PC-3 (cell line): ENCODE measurements at places on chromosomes 4 and X. TPM values are rescaled to one million over a fixed set of nuclear protein-coding genes. Genes with fewer than 3 reads are reported as not detected.

GRCh38 chr4:189516902-189517301 is 423.8 kb upstream of the FRG1 start:
- no peak overlapping the region for H3K4me3 ChIP-seq
- H3K27ac ChIP-seq: no peak overlapping the region
- no peaks in the 10 kb centered on the region for H3K36me3 ChIP-seq
- H3K4me1 ChIP-seq: no peaks in the 10 kb centered on the region
- no peak for DNase-seq

- H3K27ac ChIP-seq: no peak overlapping the region
- H3K27me3 ChIP-seq: no peaks in the 10 kb centered on the region
- no peak overlapping the region for H3K4me3 ChIP-seq
- peak; percentile 30 for DNase-seq
- H3K36me3 ChIP-seq: peaks cover 13% of the 10 kb centered on the region; the same call in 1 of the 2 replicates
Observed at GRCh38 chr4:6701371-6701770, 7.7 kb downstream of the S100P start.

- no peak for DNase-seq
- no peaks in the 10 kb centered on the region for H3K4me1 ChIP-seq
Observed at GRCh38 chr4:143406523-143406922, 69.8 kb downstream of the GAB1 start.

DNA sequence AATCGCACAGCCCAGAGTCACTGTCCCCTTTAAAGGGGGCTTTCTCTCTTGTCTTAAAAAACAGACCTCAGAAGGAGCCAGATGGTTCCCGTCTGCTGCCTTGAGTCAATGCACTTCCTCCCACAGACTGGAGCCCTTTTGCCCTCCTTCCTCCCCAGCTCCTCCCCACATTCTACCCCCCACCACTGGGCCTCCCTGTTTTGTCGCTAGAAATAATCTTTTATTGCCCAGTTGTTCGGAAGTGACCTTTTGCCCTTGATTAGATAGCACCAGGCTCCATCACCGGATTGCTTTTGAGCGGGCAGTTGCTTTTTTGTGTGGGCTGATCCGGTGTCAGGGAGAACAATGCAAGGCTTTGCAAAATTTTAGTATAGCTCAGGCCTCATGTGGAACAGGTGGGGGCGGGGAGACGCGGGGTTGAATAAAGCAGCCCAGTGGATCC is 47.7 kb downstream of the SPRY1 start:
- no peaks in the 10 kb centered on the region for H3K36me3 ChIP-seq
- no peaks in the 10 kb centered on the region for H3K27me3 ChIP-seq
- H3K4me1 ChIP-seq: peaks cover 7% of the 10 kb centered on the region
- H3K4me3 ChIP-seq: no peak overlapping the region
- no peak overlapping the region for H3K27ac ChIP-seq

DNA sequence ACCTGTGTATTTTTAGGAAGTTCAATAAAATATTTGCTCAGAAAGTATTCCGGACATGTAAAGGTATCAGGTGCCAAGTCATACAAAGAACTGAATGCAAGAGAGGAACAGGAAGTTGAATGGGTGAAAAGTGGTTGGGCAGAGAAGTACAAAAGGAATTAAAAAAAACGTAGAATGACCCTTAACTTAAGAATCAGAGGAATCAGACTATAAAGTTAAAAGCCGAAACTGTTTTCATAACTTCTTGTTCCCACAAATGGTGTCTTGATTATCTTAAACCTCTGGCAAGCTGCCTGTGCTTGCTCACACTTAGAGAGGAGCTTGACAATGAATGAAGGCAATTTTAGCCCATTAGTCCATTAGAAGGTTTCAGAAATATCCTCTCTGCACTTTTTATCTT is 81.6 kb upstream of the HHIP start:
- no peaks in the 10 kb centered on the region for H3K27me3 ChIP-seq
- H3K36me3 ChIP-seq: no peaks in the 10 kb centered on the region
- H3K27ac ChIP-seq: no peak overlapping the region
- H3K4me3 ChIP-seq: no peak overlapping the region
- peak; percentile 41 for DNase-seq

GRCh38 chr4:151436093-151436518 is 27.1 kb downstream of the FHIP1A start:
- 0 out of 2 replicates have a peak overlapping the region, but pooled peaks have one; percentile 39 for H3K4me3 ChIP-seq
- DNase-seq: peak; percentile 79
- H3K27ac ChIP-seq: peak overlapping the region; percentile 77

- no peak overlapping the region for H3K27ac ChIP-seq
- no peaks in the 10 kb centered on the region for H3K27me3 ChIP-seq
- no peaks in the 10 kb centered on the region for H3K36me3 ChIP-seq
Observed at GRCh38 chr4:4590546-4590945, 48.7 kb upstream of the STX18 start.

DNA sequence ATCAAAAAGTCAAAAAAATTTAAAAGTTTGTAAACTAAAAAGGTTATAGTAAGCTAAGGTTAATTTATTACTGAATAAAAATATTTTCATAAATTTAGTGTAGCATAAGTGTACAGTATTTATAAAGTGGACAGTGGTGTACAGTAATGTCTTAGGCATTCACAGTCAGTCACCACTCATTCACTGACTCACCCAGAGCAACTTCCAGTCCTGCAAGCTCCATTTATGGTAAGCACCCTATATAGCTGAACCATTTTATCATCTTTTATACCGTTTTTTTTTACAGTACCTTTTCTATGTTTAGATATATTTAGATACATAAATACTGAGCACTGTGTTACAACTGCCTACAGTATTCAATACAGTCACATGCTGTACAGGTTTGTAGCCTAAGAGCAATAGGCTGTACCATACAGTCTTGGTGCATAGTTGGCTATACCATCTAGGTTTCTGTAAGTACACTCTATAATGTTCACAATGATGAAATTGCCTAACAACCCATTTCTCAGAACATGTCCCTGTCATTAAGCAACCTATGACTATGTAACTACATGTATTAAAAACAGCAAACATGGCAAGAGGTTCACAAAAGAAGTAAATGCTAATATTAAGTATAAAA is 18.6 kb downstream of the ACSL4 start:
- DNase-seq: peak; percentile 84
- no peaks in the 10 kb centered on the region for H3K36me3 ChIP-seq
- peak overlapping the region; percentile 50 for H3K27ac ChIP-seq
- peaks cover 22% of the 10 kb centered on the region for H3K4me1 ChIP-seq
- no peaks in the 10 kb centered on the region for H3K27me3 ChIP-seq

DNA sequence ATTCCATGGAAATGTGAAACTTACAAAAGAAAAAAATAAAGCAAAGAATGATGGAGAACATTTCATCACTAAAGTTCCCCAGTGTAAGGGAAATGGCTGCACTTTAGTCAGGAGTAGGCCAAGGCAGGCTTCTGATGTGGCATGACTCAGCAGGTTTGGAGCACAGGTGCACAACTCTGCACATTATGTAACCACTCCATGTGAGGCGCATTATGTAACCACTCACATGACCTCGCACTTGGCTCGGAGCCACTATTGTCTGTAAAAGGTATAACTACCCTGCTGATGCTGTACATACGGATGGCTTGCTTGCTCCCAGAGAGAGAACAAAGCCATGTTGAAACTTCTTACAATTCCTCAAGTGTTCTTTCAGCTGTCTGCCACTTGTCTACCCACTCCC is 727.6 kb downstream of the TRAM1L1 start:
- no peak overlapping the region for H3K4me3 ChIP-seq
- DNase-seq: peak; percentile 35
- no peaks in the 10 kb centered on the region for H3K27me3 ChIP-seq

DNA sequence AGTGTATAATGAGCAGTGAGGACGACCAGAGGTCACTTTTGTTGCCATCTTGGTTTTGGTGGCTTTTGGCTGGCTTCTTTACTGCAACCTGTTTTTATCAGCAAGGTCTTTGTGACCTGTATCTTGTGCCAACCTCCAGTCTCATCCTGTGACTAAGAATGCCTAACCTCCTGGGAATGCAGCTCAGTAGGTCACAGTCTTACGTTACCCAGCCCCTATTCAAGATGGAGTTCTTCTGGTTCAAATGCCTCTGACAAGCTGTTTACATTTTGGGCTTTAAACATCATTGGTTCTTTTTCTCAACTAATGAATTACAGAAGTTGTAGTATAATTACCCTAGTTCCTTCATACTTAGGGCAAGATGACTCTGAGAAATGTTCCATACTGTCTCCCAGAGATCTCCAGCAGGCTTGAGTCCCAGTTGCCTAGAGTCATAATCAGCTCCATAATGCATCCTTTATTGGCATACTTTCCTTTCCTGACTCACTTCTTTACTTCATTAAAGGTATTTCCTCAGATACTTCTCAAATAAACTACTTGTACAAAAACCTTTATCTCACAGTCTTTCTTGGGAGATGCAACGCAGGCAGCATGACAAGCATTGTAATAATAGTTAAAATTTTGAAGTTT is 136.5 kb downstream of the KDM6A start:
- 0 out of 2 replicates have a peak, but pooled peaks cover 3% of the 10 kb centered on the region for H3K36me3 ChIP-seq
- H3K4me1 ChIP-seq: peaks cover 75% of the 10 kb centered on the region
- H3K27me3 ChIP-seq: no peaks in the 10 kb centered on the region
- peak overlapping the region; percentile 18; the same call in 1 of the 2 replicates for H3K4me3 ChIP-seq
- peak overlapping the region; percentile 78 for H3K27ac ChIP-seq
- DNase-seq: peak; percentile 78

GRCh38 chr4:141022111-141022695 is 111.1 kb downstream of the RNF150 start:
- H3K4me3 ChIP-seq: no peak overlapping the region
- no peak overlapping the region for H3K27ac ChIP-seq
- no peaks in the 10 kb centered on the region for H3K4me1 ChIP-seq
- no peak for DNase-seq

DNA sequence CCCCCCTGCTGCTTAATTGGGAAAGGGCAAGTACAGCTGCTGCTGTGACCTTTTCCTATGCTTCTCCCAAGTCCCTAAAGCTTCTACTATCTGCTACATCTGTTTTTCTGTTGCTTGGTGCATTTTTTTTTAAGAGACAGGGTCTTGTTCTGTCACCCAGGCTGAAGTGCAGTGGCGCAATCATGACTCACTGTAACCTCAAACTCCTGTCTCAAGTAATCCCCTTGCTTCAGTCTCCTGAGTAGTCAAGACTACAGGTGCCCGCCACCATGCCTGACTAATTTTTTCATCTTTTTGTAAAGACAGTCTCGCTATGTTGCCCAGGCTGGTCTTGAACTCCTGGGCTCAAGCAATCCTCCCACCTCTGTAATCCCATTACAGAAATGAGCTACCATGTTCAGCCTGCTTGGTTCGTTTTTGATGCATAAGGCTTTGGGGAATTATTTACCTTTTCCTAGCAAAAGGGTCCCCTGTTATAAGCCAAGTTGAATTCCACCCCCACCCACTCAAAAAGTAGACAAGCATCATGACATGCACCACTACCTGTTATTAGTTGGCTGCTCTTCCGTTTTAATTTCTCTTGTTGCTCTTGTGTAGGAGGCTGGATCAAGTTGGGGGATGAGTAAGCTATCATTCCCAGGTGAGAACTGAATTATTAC is 39.6 kb downstream of the DGKK start:
- peak; percentile 18 for DNase-seq
- no peak overlapping the region for H3K4me3 ChIP-seq
- no peaks in the 10 kb centered on the region for H3K27me3 ChIP-seq
- no peak overlapping the region for H3K27ac ChIP-seq
- H3K36me3 ChIP-seq: no peaks in the 10 kb centered on the region

DNA sequence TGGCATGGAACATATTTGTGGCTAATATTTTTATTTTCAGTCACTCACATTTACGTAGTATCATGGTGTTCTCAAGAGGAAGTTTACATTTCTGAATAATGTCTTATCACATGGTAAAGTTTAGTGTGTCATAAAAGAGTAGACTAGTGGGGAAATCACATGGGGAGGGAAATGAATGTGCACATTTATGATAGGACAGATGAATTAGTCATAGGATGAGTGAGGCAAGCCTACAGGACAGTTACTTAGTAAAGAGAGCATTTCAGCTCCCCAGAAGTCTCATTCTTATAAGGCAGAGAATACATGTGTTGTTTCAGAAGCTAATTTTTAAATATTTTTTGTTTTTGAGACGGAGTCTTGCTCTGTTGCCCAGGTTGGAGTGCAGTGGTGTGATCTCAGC is 6.2 kb downstream of the GK start:
- no peaks in the 10 kb centered on the region for H3K27me3 ChIP-seq
- H3K36me3 ChIP-seq: no peaks in the 10 kb centered on the region
- no peak overlapping the region for H3K4me3 ChIP-seq
- H3K4me1 ChIP-seq: peaks cover 46% of the 10 kb centered on the region
- H3K27ac ChIP-seq: peak overlapping the region; percentile 77
- DNase-seq: peak; percentile 83

DNA sequence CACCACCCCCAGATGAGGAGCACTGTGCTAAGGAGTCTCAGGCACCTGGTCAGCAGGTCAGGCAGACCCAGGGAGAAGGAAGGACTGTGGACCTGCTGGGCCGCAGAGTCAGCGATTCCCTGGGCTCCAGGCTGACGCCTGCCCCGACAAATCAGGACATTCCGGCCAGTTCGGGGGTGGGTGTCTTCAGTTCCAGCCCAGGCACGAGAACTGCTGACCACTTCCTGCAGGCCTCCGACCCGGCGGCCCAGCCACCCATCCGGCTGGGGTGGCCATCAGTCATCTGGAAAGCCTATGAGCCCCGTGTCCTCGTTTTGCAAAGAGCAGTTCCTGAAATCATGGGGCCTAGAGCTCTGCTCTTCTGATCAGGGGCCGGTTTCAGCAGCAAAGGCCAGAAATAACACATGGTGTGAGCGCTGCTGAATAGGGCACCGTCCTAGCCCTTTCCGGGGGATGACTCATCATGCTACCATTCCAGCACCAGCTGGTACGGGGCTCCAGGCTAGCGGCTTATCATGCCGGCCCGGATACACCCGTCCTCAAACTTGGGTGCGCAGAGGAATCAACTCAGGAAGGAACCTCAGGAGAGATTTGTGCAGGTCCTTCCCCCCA is 7.8 kb upstream of the SH3TC1 start:
- no peaks in the 10 kb centered on the region for H3K36me3 ChIP-seq
- peak overlapping the region; percentile 85 for H3K27ac ChIP-seq
- H3K4me3 ChIP-seq: no peak overlapping the region
- peak; percentile 62 for DNase-seq
- peaks cover 33% of the 10 kb centered on the region for H3K4me1 ChIP-seq

ZAR1 gene
- total RNA-seq: not detected in 2 replicates

ASB12 gene
- not detected in 2 replicates for total RNA-seq

MTTP gene
- total RNA-seq: 0.33 TPM in 1 of 2 replicates, not detected in the other

FRG2 gene
- 0.47 and 0.86 TPM in 2 replicates for total RNA-seq

NFKB1 gene
- 22.2 and 22.4 TPM in 2 replicates for total RNA-seq

AGTR2 gene
- total RNA-seq: not detected in 2 replicates
